ENCODE measurements at places on chromosomes 1 and 21. TPM values are rescaled to one million over a fixed set of nuclear protein-coding genes. Genes with fewer than 3 reads are reported as not detected.
A peak's percentile ranks its signal among the peaks of the same experiment; 100 is the strongest.

FCRL5 gene
- not detected for total RNA-seq

AMY2B gene
- total RNA-seq: 6.5 TPM

HAPLN2 gene
- not detected for total RNA-seq

CELA3A gene
- not detected for total RNA-seq

DNA sequence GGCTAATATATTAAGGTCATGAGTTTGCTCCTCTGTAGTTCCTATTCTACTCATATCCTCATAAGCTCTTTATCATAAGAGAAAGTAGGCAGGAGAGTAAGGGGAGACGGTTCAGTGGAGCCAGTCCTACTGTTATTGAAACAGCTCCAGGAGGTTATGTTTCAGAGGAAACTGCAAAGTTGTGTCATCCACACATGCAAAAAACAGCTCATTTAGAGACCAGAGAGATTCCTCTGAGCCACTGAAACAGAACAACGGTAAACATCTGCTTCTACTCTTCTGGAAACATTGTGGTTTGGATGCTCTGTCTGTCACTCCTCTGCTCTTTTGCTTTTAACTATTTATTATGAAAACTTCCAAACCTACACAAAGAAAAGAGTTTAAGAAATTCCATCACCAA, 66.3 kb upstream of the PPP2R5A start:
- DNase-seq: no peak

GRCh38 chr1:114126261-114127095, 27.2 kb downstream of the SYT6 start:
- DNase-seq: no peak

DNA sequence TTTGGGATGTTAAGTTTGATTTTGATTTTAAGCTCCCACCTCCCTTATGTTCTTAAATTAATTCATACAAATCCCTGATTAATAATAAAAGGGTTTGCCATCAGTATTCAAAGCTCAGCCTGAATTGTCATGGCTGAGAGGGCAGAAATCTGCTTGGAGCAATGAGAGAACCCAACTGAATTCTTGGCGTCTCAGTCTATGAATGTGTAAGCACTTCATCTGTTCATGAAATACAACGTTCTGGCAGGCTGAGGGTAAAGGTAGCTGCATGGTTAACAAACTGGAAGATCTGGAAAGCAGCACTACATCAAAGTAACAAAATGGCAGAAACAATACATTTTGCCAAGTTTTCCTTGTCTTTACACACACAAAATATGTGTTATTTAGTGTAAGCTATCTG, 95.3 kb downstream of the ACBD6 start:
- no peak for DNase-seq

DNA sequence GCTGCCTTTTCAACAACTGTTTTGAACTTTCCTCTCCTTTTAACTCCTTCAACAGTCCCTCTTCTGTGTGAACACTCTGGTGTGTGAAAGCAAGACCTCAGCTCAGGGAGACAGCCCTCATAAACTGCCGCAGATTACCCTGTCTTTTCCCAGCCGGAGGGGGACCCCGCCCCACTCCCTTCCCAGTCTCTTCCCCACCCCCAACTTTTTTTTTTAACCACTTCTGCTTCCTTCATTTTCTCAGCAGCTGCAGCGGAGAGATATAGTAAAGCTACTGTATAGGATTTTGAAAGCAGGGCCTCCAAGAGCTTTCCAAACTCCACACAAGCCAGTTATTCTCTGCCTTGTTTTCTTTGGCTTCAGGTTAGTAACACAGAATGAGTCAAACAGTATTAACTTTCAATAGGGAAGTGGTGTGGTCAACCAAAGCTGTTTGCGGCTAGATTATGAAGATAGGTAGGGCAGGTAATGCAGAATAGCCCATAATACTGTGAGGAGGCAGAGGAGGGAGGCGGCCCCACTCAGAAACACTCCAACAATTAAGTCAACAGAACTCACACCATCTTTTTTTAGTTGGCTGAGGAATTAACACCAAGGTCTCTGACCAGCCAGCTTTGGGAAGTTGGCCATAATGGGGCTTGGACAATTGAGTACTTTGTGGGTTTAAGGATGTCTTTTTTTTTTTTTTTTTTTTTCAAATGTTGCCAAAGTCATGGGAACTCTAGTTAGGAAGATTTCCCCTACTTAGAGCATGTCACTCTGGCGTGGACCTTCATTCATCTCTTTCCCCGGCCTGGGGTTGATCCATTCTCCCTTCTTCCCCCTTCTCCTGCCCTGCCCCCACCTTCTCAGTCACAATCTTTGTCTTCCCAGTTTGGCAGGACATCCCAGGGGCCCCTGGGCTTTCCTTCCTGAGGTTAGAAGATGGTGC, 177.0 kb downstream of the CLIC6 start:
- DNase-seq: peak; percentile 42

DNA sequence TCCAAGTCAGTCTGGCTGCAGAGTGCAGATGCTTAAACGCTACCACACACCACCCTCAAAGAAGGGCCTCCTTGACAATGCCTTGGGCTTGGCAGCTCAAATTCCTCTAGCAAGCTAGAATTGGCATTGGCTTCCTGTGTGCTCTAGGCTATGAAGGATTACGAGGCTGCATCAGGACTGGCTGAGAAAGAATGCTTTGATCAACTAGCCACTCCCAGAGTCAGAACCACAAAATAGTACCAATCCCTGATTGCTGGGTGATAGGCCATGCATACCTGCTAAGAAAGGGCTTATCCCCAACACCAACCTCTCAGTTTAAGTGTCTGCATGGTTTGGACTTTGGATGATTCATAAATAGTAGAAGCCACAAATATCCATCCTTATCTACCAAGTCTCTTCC, 504.9 kb downstream of the OMA1 start:
- DNase-seq: no peak

- DNase-seq: peak; percentile 17
Observed at GRCh38 chr1:97911266-97912215, 9.3 kb downstream of the DPYD start.

DNA sequence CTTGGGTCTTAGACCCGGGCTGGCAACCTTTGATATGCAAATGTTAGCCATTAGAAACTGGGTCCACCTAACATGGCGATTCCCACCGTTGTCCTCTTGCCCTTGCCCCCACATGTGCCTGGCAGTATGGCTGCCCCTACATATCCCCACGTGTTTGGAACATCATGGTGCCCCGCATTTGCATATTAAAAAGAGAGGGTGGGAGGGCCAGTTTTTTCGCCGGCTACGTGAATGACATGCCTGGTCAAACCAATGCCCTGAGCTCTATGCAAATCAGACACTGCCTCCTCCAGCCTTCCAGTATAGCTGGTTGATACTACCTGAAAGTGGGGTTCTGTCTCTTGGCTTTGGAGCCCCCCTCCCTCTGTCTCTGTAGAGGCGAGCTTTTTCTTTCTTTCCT, 133.0 kb downstream of the CDC42BPA start:
- no peak for DNase-seq

- no peak for DNase-seq
Observed at GRCh38 chr1:108865316-108865910, 8.5 kb upstream of the AKNAD1 start.

DNA sequence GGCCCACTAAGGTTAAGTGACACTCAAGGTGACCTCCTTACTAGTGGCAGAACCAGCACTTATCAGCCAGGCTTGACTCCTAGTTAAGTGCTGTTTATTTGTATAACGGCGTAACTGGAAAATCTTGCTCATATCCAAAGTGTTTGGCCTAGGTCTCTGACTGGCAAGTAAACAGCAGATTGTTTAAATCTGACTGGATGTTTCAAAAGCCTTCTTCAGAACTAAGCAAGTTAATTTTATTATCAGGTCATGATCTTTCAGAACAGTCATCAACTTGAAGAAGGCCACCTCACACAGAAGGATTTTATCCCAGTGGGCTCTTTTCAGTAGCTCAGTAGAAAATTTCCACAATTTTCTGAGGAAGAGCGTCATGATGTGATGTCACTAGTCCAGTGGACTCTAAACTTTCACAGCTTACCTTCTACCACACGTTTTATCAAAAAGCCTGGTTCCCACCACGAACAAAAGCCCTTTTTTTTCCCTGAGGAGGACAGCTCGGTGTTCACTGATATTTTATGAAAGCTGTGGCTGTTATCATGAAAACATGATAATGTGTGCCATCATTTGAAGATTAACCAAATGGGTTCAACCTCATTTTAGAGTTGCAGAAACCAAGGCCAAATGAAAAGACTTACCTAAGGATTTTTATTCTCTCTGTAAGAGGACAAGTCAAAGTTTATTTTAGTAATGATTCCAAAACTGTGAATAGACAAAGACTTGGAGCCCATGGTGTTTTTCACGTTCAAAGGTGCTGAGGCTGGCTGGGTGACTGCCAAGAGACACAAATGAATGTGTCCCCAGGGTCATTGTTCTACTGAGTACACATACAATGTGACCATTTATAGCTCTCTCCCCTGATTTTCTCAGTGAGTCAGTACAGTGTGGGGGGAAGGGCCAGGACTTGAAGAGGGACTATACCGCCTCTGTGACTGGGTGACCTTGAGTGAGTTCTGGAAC, 9.1 kb downstream of the SGIP1 start:
- DNase-seq: no peak
